T-cell (primary cell): ENCODE measurements at places on chromosomes 12 and 14. TPM values are rescaled to one million over a fixed set of nuclear protein-coding genes. Genes with fewer than 3 reads are reported as not detected.

PKP2 gene
- 0.79 TPM for total RNA-seq

CDC42BPB gene
- total RNA-seq: 5.5 TPM

RFX4 gene
- total RNA-seq: not detected

CABP1 gene
- not detected for total RNA-seq

MFAP5 gene
- total RNA-seq: not detected

ZC2HC1C gene
- 1.3 TPM for total RNA-seq

KRT79 gene
- not detected for total RNA-seq

IFNG-AS1 gene
- 2.0 TPM for total RNA-seq

ITGB7 gene
- total RNA-seq: 590 TPM

B4GALNT3 gene
- total RNA-seq: 1.6 TPM

GPRC5A gene
- total RNA-seq: 2.0 TPM

LRRC23 gene
- total RNA-seq: 10.0 TPM

HOXC12 gene
- not detected for total RNA-seq

FOXA1 gene
- total RNA-seq: 0.50 TPM

NR2C1 gene
- 39.6 TPM for total RNA-seq

PMCH gene
- total RNA-seq: 0.76 TPM

SIX6 gene
- not detected for total RNA-seq

RIN3 gene
- 89.9 TPM for total RNA-seq

SLC10A1 gene
- not detected for total RNA-seq

SLC22A17 gene
- total RNA-seq: 14.7 TPM

STXBP6 gene
- total RNA-seq: not detected

AKAP6 gene
- 6.6 TPM for total RNA-seq

CPNE8 gene
- 2.3 TPM for total RNA-seq

TMTC2 gene
- 3.6 TPM for total RNA-seq

KRT84 gene
- total RNA-seq: not detected

ATG14 gene
- 17.3 TPM for total RNA-seq

MYF5 gene
- total RNA-seq: not detected

MTRFR gene
- 42.4 TPM for total RNA-seq

NKX2-1 gene
- total RNA-seq: not detected

AGAP2 gene
- 43.2 TPM for total RNA-seq

DENND5B gene
- total RNA-seq: 1.2 TPM

IFI27 gene
- total RNA-seq: 1.6 TPM

TGM1 gene
- total RNA-seq: 5.1 TPM

ASCL1 gene
- not detected for total RNA-seq

PLBD1 gene
- total RNA-seq: 0.19 TPM

RTL1 gene
- not detected for total RNA-seq

FGF23 gene
- total RNA-seq: not detected

IFNG gene
- 11.7 TPM for total RNA-seq

POTEG gene
- total RNA-seq: not detected

C12orf56 gene
- 0.07 TPM for total RNA-seq

KCNMB4 gene
- total RNA-seq: 1.8 TPM
